ENCODE measurements at places on chromosomes 5 and 9.

DNA sequence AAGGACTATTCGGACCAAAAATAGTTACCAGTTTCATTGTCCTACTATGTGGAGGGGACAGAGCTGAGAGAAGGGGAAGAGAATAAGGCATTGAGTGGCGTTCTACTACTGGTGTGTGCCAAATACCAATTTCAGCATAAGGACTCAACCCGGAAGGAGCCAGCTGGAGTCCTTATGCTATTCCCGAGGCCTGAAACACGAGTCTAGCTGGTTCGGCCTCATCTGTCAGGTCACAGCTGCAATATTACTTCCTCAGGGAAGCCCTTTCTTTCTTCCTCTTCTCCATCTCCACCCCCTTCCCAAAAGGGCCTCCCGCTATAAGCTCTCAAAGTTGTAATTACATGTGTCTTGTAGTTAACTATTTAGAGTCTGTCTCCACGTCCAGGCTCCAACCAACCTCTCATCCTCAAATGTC lies 20.5 kb upstream of the FER start:
- peak; percentile 5 for DNase-seq

- DNase-seq = no peak
Observed at GRCh38 chr5:140631036-140631417, 1.9 kb downstream of the CD14 start.

DNA sequence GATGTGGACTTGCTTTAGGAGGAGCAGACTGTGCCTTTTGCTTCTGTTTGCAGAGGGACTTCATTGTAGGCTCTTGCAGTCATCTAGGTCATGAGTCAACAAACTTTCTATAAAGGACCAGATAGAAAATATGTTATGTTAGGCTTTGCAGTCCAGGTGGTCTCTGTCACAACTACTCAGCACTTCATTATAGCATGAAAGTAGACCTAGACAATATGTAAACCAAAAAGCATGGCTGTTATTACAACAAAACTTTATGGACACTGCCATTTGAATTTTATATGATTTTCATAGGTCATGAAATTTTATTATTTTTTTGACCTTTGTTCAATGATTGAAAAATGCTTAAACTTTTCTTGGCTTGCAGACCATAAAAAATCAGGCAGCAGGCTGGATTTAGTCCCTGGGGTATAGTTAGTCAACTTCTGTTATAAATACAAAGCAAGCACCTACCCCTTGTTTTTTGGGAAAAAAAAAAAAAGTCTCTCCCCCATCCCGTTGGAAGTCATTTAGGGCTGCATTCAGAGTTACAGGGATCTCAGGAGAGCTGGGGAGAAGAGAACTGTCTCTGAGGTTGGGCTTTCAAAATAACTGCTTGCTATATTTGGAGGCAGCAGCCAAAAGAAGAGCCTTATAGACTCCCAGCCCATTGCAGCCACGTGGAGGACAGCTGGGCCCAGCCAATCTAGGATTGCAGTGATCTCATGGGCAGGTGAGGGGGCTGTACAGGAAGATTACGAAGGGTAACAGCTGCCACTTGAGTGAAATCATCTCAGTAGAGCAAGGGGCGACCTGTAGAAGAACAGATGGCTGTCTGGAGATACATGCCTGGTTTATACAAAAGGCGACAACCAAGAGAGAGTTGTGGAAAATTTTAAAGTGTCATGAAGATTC lies 136.6 kb upstream of the TNC start:
- no peak for DNase-seq

DNA sequence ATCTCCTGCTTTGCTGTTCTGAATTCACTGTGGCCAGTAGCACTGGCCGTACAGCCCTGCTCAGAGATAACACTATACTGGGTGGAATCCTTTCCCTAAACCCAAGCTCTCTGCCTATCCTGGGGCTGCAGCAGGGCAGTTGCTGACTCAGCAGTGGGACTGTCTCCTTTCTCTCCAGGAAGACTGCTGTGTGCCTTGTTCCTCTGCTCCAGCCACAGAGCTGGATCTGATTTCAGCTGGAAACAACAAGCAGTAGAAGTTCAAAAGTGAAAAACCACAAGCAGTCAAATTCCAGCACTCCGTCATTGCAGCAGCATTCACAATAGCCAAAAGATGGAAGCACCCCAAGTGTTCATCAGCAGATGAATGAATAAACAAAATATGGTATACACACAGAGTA lies 105.0 kb downstream of the FBXL7 start:
- DNase-seq = peak; percentile 3
